ENCODE measurements at places on chromosomes 5 and 9.

DNA sequence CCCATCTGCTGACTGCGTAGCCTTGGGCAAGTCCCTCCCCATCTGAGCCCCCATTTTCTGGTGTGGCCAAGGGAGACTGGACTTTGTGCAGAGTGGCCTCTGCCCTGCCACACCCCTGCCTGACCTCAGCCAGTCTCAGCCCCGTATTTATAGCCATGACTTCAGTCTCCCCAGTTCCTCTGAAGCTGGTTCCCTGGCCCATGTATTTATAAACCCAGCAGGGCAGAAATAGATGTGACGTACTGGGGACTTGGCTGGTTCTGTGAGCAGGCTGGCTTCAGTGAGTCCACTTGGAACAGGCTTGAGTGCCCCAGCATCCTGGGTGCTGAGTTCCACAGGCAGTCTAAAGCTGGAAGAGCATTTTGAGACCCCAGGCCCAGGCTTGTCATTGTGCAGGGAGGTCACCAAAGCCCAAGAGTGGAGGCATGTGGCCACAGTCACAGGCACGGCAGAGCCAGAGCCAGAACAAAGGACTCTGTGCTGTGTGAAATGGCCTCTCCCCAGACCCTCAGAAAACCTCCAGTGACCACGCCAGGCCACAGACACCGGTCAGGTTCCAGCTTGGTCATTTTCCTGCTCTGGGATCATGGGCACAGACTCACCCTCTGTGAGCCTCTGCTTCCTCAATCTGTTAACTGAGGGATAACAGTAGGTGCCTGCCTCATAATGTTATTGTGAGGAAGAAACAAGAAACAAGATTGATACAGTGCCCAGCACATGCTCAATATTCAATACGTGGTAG is 30.4 kb upstream of the SYNPO start:
- no peak for DNase-seq

- DNase-seq: no peak
Measured at GRCh38 chr5:26763215-26763614, 275.2 kb downstream of the CDH9 start.

- no peak for DNase-seq
Measured at GRCh38 chr5:100828071-100828897, 74.8 kb downstream of the ST8SIA4 start.

DNA sequence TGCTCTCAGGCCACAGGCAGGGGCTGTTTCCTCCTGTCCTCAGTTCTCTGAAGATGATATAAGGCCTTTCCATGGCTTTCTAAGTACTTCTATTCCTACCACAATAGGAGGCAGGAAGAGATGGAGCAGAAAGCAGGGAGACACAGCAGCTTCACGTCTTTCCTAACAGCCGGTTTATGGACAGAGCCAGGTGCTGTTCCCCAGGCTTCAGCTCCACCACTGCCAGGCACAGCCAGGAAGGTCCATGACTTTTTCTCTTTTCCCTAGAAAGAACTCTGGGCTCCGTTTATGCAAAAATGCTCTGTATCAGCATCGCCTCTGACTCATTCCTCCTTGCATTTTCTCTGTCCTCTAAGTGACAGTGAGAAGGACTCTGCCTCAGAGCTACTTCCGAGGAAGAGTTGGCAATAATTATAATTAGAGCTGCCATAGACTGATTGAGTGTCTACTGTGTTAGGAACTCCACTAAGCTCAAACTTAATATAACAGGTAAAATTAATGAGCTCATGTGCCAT is 478.5 kb downstream of the RASEF start:
- DNase-seq: no peak

- DNase-seq: no peak
Measured at GRCh38 chr5:88094403-88094802, 174.2 kb downstream of the TMEM161B start.

Data from Calu3 (cell line).